ENCODE measurements at places on chromosomes 6 and 20. TPM values are rescaled to one million over a fixed set of nuclear protein-coding genes. Genes with fewer than 3 reads are reported as not detected.

- DNase-seq = no peak
These were observed 157.2 kb upstream of the CARMIL1 start for GRCh38 chr6:25122001-25122400.

GTSF1L gene
- not detected for polyA plus RNA-seq

HCK gene
- 1.8 TPM for polyA plus RNA-seq

DNA sequence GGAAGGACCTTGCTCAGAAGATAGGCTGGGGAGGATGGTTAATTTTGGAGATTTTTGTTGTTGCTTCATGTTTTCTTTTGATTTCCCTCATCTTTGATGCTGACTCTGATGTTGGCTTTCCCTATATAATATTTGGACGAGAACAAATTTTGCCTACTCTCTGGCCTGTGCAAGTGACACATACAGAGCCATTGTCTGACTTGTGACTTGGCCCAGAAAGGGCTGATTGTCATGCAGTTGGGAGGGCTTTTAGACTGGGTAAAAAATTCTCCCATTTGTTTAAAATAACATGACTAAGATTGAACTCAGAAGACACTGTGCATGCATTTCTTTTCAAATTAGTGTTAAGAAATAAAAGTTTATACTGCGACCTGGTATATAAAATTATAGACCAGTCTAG lies 98.6 kb upstream of the SUPT3H start:
- DNase-seq = no peak

GCM1 gene
- polyA plus RNA-seq = not detected

ZC2HC1B gene
- polyA plus RNA-seq = not detected

OR2W1 gene
- not detected for polyA plus RNA-seq

MAFB gene
- 10.4 TPM for polyA plus RNA-seq

DNA sequence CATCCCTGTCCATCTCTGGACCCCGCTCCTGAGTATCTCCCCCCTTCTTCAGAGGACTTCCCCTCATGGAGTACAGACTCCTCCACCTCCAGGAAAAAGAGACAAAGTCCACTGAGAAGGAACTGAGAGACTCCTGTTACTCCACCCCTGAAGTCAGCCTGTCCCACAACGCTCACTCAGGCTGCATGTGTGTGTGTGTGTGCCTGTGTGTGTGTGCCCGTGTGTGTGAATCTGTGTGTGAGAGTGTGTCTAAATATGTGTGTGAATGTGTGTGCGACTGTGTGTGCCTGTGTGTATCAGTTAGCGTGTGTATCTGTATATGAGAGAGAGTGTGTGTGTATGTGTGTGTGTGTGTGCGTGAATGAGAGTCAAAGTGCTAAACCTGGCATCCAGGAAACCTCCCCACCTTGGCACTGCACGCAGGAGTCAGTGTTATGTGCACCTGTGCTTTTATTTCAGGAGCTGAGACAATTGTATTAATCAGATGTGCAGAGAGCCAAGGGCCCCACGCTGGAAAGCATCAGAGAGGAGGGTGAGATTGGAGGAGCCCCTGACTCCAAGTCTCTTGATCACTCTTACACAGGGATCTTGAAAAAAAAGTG lies 39.0 kb downstream of the HLA-A start:
- DNase-seq = no peak

DNA sequence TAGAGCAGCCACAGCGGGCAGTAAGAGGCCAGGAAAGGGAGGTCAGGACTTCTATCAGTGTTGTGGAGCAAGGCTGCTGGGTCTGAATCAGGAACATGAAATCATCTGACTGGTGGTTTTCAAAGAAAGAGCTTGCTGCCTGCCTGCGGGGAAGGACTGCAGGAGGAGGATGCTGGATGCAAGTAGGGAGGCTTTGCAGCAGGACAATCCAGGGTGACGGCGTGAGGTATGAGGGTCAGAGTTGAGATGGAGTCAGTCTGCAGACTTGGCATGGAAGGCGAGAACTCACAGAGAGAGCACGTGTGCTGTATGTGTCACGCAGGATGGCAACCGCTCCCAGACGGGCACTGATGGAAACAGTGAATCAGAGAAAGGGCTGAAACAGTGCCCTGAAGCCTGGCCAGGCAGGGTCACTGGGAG lies 59.2 kb upstream of the CD93 start:
- no peak for DNase-seq

All from liver (tissue), 10 donors.